ENCODE measurements at places on chromosomes 3 and 15. TPM values are rescaled to one million over a fixed set of nuclear protein-coding genes. Genes with fewer than 3 reads are reported as not detected.

SEMA5B gene
- 3.0 TPM for total RNA-seq

CRABP1 gene
- total RNA-seq, result not detected

CLDN18 gene
- 0.21 TPM for total RNA-seq

CNTN4 gene
- 27.6 TPM for total RNA-seq

P2RY13 gene
- total RNA-seq, result 1.8 TPM

VIPR1 gene
- 0.84 TPM for total RNA-seq

SELENOT gene
- 48.3 TPM for total RNA-seq

B3GNT5 gene
- total RNA-seq, result 24.5 TPM

EIF5A2 gene
- 2.3 TPM for total RNA-seq

IVD gene
- total RNA-seq, result 29.9 TPM

ACOX2 gene
- 1.8 TPM for total RNA-seq

GOLGA8S gene
- 0.19 TPM for total RNA-seq

CELF6 gene
- total RNA-seq, result 0.85 TPM

GLDN gene
- total RNA-seq, result 7.3 TPM

AP3B2 gene
- 1.2 TPM for total RNA-seq

CHRNA3 gene
- 2.4 TPM for total RNA-seq

UTS2B gene
- 5.5 TPM for total RNA-seq

TRPM1 gene
- 0.62 TPM for total RNA-seq

GCSAM gene
- total RNA-seq, result 0.38 TPM

SGO1 gene
- total RNA-seq, result 9.8 TPM

LTK gene
- 0.17 TPM for total RNA-seq

SOX2 gene
- 80.2 TPM for total RNA-seq

GPX1 gene
- 147 TPM for total RNA-seq
